CD4-positive, alpha-beta T cell treated with Interferon gamma for 1 hour (primary cell): ENCODE measurements at places on chromosomes 2 and 18.

DNA sequence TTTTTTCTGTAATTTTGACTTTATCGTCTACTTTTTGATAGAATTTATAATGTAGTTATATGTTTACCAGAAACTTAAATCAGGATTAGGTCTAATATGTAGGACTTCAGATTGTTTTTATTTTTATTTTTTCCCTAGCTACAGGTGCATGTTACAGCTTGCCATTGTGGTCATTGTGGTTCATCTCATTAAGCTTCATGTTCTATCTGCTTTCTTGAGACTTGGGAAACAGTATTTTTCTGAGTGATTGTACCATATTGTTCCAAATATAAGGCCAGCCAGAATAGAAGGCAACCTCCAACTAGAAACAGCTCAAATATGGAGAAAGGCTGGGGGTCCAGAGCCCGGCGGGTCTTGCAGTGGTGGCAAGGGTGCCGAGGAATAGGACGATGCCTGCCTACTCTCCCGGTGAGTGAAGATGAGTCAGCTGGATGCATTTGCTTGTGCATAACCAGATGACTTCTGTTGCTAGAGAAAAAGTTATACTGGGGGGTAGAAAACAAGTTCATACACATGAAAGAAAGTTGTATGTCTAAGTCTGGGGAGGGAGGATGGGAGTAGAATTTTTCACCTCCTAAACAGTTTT lies 188.4 kb downstream of the CCDC85A start:
- no peak for DNase-seq

DNA sequence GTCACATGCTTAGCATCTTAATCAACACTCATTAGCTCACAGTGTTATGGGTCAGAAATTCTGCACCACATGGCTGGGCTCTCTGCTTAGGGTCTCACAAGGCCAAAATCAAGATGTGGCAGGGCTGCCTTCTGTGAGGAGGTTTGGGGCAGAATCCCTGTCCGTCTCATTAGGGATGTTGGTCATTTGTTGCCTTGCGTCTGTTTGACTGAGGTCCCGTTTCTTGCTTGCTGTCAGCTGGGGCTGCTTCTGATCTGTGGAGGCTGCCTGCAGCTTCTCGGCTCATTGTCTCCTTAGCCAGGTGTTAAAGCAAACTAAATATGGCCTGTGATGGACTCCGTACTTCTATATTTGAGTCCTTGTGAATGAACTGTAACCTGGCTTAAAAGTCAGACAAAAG lies 146.5 kb downstream of the NDUFA10 start:
- no peak for DNase-seq

DNA sequence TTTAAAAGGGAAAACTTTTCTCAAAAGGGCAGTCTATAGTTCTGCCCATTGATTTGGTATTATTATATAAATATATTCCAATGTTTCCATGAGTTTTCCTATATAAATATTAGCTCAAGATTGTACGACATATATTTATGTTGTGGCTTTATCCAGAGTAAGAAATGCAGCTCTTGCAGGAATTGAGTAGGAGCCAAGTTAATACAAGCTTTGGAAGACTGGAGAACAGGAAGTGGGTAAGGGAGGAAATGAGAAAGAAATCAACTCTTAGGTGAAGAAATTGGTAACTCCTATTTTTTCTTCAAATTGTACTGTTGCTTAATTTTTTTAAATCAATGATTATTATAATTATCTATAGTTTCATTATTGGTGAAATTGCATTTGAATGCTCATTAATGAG lies 105.4 kb upstream of the FAM117B start:
- no peak for DNase-seq

GRCh38 chr18:26436176-26437051 lies 111.9 kb downstream of the KCTD1 start:
- DNase-seq, result no peak

GRCh38 chr2:219104107-219105035 lies 43.6 kb upstream of the IHH start:
- DNase-seq, result no peak

DNA sequence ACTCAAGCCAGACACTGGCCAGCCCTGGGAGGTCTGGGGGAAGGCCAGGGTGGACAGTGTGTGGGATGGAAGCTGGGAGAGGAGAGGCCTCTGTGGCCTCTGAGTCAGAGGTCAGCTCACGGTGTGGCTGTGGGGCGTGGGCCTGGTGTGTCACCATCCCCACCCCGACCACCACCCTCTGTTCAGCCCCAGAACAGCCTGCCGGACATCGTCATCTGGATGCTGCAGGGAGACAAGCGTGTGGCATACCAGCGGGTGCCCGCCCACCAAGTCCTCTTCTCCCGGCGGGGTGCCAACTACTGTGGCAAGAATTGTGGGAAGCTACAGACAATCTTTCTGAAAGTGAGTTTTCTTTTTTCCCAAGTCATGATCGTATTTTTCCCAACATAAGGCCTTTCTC lies 110.5 kb downstream of the DYSF start:
- DNase-seq, result no peak

DNA sequence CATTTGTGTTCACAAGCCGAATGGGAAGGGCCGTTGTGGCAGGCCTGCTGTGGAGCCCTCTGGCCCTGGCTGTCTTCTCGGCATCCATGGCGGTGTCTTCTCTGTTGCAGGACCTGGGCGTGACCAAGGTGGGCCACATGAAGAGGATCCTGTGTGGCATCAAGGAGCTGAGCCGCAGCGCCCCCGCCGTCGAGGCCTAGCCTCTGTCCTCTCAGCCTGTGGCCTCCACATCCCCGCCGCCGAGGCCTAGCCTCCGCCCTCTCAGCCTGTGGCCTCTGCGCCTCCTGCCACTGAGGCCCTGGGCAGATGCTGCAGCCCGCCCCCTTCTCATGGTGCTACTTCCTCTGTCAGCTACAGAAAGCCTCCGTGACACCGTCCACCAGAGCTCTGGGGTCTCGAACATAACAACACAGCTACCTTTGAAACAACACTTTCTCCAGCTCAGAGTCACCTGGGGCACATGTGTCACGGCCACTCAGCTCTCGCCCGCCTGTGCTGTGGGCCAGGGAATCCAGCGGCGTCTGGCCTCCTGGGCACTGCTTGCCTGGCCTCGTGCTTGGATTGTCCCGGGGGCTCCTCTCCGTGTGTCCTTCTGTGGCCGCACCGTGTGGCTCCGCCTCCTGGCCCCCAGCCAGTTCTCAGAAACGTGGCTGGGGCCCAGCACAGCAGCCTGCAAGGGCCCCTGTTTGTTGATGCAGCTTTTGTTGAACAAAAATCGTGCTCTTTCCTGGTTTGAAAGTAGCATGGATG lies 97.1 kb downstream of the USP40 start:
- no peak for DNase-seq

DNA sequence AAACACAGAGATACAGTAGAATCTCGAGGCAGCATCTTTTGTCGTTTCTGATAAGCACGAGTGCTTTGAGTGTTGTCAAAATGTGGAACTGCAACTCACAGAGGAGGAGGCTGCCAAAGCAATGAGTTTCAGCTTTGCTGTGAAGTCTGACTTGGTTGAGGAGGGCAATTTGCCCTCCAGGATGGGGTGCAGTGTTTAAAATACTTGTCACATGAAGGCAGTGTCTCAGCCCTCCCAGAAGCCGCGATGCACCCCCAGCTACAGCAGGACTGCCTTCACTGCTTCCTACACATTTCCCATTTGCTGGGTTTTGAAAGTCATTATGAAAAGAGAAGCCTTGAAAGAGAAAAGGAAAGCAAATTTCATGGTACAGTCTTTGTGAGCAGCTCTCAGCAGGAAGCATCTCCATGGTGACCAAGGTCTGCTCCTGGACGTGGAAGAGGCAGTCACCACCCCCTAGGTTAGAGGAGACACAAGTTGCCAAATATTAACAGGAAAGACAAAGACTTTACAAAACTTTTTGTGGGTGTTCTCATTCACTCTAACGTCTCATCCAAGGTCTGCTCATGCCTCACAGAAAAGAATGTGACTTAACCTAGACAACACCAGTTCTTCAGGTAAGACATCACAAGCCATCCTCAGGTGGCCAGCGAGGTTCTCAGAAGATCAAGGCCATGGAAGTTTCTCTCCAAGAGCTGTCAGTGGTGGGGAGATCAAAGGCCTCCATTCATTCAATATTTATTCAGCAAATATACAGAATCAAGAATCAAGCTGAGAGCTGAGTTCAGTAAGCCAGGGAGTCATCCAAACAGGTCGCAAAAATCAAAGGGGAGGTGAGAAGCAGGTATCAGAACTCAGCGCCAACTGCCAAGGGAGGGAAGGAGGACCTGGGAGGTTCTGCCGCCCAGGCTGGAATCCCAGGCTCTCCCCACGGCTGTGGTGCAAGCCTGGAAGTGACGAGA lies 476.0 kb downstream of the EIPR1 start:
- no peak for DNase-seq

DNA sequence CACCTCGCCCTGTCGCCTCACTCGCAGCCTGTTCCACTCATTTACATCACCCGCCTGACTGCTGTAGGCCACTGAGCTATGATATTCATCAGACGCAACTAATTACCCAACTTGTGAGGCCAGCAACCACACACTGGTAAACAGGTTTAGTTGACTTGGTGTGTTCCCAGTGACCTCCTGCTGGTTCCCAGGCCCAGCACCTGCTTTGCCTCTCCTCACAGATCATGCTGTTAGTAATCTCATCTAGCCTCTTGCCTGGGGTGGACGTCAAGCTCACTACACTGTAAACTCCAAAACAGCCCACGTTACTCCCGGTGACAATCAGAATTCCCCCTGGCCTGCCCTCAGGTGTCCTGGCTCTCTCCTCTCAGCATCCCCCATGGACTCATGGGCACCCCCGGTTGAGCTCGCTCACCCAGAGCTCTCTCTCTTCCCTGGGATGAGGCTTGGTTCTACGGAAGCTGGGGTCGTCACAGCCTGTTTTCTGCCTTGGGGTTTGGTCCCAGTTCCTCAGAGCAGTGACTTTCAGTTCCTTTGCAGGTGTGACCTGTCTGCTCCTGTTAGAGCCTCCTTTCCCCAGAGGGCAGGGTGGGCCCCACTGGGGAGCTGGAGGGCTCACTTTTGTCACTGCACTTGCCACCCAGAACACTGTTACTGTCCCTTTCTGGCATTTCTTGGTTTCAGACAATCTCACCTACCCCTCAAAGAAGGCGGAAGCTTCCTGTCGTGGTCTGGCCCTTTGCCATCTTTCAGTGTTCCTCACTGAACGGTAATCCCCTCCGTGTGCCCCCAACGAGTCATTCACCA lies 40.3 kb downstream of the INPP5D start:
- DNase-seq, result peak; percentile 77

DNA sequence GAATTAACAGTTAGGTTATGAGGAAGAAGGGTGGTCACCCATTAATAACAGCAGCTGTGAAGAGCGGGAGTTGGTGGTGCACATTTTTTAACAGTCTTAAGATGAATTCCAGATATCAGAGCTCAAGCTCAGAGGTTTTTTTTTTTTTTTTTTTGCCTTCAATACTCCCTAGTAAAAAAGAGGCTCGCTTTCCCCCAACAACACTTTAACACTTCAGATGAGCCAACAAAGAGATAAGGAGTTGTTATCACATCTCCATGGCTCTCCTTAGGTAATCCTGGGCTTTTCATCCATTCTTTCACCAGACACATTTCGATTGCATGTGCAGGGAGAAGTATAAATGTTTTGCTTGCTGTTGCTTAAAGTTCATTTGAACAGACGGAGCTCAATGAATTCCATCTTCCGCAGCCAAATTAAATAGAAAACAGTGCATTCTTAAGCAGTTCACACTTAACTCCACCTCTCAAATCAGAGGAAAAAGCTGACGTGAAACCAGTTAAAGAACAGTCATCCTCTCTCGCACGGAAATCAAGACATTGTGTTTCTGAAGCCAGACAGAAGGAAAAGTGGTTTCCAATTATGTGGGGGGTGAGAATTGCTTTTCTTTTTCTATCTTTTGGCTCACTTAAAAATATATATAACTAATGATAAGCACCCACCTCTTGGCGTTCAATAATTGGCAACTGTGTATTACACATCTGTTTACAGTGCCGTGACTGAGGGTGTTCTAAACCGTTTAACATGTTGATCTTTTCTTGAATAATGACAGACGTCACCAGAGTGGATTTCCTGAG lies 118.2 kb downstream of the ZNF521 start:
- no peak for DNase-seq

DNA sequence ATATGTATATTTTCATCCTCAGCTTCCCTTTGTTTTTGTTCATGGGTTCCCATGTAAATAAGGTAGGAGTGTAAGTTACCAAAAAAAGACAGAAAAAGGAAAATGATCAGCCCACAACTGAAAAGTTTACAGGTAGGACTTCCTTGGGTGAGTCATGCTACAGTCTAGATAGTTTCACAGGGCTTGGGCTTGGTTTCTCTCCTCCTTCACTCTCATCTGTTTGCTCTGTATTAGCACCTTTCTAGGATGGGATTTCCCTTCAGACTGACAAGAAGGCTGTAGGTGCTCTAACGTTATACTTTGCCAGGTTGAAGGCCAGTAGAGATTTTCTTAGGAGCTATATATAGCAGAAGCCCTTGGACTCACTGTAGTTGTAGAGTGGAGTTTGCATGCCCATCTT lies 57.9 kb downstream of the FAM171B start:
- no peak for DNase-seq

GRCh38 chr2:147008481-147008880 lies 836.3 kb upstream of the ACVR2A start:
- no peak for DNase-seq
